ENCODE measurements at places on chromosomes 1 and 21. TPM values are rescaled to one million over a fixed set of nuclear protein-coding genes. Genes with fewer than 3 reads are reported as not detected.

- DNase-seq = no peak
Measured at GRCh38 chr21:28256420-28256831, 736.3 kb downstream of the LTN1 start.

- no peak for DNase-seq
Measured at GRCh38 chr1:115409094-115410015, 71.3 kb upstream of the NGF start.

GRCh38 chr1:241695246-241696171 is 43.4 kb downstream of the WDR64 start:
- DNase-seq = no peak

DNA sequence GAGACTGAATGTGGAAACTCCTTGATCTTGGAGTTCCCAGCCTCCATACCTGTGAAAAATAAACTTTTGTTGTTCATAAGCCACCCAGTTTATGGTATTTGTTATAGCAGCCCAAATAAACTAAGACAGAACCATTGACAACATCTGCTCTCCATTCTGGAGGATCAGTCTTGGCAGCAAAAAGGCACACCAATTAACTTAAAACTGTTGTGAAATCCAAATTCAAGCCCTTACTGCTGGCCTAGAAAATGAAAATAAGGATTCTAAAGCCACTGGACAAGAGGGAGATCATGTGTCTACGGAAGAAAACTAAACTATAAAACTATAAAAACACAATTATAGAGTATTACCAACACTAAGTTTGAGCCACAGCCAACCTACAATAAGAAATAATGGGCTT is 172.1 kb upstream of the RNPC3 start:
- no peak for DNase-seq

DNA sequence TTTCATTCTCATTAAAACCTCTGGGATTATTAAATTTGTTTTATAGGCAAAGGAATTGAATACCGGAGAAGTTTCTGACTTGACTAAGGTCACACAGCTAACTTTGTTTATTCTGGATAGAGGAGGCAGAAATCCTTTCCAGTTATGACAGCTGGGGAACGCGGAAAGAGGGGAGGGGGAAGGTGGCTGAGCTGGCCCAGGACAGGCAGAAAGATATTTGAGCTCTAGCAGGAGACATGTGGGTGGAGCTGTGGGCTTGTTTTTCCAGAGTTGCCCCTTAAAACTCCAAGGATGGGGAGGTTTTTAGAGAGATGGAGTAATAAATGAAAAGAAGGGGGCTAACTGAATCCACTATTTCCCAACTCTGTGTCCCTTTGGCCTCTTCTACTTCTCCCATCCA is 27.8 kb downstream of the FOXD2 start:
- DNase-seq = no peak

DNA sequence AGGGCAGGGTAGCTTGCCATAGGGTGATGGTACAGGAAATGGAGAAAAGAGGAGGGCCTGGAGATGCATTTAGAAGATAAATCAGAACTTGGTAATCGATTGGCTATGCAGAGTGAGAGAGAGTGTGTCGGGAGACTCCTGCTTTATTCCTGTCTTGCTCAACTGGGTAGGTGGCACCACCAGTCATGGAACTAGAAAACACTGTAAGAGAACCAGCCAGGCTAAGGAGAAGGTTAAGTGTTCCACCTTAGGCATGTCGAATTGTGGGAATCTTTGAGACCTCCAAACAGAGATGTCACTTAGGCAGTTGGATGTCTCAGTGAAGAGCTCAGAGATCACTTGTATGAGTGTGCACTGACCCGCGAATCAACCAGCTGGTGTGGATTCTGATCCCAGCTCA is 28.7 kb upstream of the RD3 start:
- DNase-seq = no peak

- DNase-seq = no peak
Measured at GRCh38 chr1:27292106-27292505, 29.9 kb upstream of the TMEM222 start.

- no peak for DNase-seq
Measured at GRCh38 chr1:194930132-194930531, 1678.1 kb downstream of the KCNT2 start.

DNA sequence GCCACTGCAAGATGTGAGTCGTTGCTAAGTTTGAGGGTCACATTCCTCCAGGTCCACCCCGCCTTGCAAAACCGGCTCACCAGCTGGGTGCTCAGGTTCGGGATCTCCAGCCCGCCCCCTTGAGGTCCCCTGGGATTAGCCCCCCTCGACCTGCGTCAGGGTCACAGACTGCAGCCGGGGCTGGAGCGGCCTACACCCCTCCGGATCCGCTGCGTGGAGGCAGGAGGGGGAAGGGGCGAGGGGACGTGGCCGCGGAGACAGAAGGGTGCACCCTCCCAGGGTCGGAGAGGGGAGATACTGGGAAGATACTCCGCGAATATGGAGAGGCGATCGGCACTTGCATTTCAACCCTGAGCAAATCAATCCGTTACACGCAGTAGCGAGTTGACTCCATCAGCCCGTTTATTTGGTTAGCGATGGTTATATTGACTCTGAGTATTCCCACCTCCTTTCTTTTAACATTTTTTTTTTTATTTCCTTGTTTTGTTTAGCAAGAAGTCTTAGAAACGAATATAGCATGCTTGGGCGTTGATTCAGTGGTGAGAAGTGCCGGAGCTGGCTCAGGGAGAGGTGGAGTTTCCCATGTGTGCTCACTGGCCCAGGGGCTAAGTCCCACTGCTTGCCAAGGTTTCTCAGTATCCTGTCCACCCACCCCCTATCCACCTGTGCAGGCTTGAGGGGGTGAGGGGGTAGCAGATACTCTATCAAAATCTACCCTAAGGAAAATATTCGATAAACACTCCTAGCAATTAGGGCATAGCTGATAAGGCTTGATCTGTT is 997 bp downstream of the IFNAR2 start:
- DNase-seq = no peak

DNA sequence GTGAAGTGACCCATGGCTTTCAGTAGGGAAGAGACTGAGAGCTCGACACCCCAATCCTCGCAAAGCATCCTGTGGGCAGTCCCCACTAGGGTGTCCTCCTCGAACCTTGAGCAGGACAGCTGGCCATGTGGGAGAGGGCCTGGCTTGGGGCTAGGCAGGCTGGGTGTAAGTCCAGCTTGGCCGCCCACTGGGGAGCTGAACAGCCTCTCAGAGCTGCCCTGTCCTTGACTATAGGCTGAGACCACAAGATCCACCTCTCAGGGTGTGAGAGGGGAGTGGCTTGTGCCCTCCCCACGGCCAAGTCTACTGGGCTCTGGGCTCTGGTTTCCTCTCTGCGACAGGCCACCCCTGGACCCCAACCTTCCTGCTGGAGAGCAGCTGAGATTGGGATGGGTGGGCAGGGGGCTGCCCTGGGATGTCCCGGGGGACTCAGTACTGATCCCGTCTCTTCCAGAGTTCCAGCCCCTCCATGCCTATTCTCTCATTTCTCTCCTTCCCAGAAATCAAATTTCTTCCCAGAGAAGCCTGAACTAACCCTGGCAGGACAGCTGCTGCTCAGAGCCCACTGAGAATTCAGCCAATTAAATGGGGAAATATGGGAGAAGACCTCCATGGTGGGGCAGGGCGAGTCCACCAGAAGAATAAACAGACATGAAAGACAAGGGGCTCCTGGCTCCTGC is 282.9 kb downstream of the PTPRU start:
- DNase-seq = no peak

DNA sequence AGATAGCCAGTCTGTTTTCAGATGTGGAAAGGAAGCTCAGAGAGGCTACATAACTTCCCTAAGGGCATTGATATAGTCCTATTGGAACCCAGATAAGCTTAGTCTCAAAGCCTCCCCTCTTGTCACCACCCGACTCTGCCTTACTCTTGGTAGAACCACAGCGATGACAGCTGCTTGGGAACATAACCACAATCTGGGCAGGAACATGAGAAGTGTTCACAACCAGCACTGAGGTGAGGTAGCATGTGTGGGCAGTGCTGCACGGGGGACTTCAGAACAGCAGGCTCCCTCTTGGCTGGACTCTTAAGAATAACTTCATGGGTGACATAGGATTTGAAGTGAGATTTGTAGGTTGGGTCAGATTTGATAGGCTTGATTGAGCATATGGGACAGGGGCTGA is 9.3 kb upstream of the S100A10 start:
- DNase-seq = no peak

DNA sequence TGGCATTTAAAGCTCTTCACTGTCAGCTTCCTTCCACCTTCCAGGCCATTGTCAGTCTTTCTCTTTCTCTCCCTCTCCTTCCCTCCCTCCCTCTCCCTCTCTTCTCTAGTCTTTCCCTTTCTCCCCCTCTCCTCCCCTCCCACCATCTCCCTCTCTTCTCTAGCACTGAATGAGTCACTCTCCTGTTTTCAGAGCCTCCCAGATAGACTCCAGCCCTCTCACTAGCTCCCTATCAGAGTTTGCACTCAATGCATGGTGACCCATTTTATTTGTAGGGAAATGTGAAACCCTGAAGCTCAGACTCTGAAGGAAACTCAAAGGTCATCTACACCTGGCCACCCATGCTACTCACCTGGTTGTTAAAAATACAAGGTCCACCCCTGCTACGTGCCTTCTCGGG is 4.4 kb upstream of the MATN1 start:
- DNase-seq = no peak

GRCh38 chr1:27603681-27604578 is at the start of gene AHDC1:
AHDC1 (minus strand) TSS chr1:27604144; CDS start chr1:27552115, 52,029 bp downstream.
- DNase-seq = peak; percentile 80

GRCh38 chr1:194570476-194570875 is 1384.1 kb upstream of the B3GALT2 start:
- DNase-seq = no peak

DNA sequence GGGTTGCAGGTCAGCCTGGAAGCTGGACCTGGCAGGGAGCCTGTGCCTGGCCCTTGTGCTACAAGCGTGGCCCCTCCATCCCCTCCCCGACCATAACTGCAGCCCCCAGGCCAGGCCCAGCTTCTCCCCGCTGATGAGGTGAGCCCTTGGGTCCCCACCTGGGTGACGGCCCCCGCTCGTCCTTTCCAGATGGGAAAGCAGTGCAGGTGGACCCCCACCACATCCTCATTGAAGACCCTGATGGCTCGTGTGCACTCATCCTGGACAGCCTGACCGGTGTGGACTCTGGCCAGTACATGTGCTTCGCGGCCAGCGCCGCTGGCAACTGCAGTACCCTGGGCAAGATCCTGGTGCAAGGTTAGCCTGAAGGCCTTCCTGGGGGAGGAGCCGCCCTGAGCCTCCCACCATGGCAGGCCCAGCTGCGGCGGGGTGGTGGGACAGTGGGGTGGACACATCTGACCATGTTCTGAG is 56.9 kb downstream of the TRIM11 start:
- no peak for DNase-seq

DNA sequence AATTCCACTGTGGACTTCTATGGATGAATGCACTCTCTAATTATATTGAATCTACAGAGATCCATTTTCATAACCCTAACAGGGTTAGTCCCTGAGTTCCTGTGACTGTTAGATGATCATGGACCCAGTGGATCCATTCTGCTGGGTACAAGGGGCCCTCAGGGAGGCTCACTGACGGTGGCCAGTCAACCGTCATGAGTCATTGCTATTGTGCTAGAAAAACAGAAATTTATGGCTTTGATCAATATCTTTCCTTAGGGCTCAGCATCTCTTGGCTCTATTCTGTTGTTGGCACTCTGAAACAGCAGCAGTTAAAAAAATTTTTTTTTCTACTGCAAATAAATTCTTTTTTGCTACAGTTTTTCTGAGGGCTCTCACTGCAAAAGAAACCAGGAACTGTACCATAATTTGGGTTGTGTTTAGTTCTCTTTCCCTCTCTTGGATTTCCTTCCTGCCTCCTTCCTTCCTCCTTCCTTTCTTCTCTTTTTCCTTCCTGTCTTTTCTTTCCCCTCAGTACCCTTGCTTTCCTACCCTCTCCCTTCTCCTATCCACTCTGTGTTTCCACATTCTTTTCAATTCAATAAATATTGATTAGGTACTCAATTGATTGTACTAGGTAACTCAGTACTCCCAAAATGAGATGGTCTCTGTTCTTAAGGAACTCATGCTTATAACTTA is 49.5 kb downstream of the UTP25 start:
- no peak for DNase-seq

DNA sequence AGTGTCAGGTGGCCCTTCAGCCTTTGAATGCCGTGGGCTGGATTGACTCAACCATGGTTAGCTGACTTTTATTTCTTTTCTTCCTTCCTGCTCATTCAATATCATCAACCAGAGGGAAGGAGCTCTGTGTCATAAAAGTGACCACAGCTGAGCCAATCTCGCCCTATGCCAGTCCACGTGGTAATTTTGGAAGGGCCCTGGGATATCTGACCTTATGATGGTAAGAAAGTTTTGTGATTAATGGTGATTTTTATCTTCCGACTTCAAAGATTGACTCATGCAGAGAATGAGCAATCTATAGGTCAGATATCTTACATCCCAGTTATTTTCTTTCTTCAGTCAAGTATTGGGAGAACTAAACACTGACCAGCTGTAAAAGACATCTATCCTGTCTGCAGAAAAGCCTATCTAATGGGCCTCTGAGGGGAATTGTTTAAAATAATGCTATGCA is 170.3 kb downstream of the ZC3H11B start:
- no peak for DNase-seq

- DNase-seq = no peak
Measured at GRCh38 chr1:53291574-53291973, 36.3 kb downstream of the LRP8 start.

DNA sequence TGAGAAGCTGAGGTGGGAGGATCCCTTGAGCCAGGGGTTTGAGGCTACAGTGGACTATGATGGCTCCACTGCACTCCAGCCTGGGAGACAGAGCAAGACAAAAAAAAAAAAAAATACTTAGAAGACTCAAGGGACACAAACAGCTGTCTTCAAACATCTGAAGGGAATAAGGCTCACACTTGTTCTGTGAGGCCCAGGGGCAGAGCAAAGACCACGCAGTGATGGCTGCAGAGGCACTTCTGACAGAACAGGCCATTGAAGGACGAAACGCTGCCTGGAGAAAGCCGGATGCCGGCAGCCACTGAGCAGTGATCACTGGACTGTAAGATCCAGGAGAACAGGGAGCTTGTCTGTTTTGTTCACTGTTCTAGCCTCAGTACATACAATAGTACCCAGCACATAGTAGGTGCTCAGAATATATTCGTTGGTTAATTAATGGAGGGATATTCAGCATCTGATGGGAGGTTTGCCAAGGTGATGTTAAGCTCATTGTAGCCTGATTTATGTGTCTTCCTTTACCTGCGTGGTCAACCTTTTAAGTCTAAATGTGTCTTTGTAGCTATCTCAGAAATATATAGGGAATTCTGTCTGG is 12.1 kb upstream of the NDC1 start:
- no peak for DNase-seq

DNA sequence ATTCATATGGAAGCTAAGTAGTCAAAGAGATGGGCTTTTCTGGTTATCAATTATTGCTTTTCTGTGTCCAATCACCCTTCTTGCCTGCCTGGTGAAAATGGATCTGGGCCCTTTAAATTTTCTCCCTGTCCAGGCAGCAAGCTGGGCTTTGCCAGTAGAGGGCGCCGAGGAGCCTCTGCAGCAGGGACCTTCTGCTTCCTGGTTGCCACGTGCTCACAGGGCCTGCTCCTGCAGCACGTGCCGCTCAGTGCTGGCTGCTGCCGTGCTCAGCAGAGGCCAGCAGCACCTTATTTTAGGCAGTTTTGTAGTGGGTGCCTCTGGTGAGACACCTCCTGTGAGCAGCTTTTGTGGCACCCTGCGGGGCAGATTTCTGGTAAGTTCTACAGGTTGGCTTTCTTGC is 4.0 kb downstream of the ACTL8 start:
- no peak for DNase-seq

The LYPD8 gene
- total RNA-seq = not detected

The OR2G6 gene
- total RNA-seq = not detected

The MATN1 gene
- total RNA-seq = 0.28 TPM

The GRIK3 gene
- total RNA-seq = 0.09 TPM

The TIAM1 gene
- total RNA-seq = 6.5 TPM

The C21orf58 gene
- 0.44 TPM for total RNA-seq

The CDC42BPA gene
- total RNA-seq = 41.5 TPM

The KISS1 gene
- not detected for total RNA-seq

The MEX3A gene
- total RNA-seq = 0.96 TPM

The OR2T2 gene
- not detected for total RNA-seq

Measured in omental fat pad (tissue), 4 donors.